Choroid plexus epithelial cell (primary cell): ENCODE measurements at places on chromosomes 6 and 20.
A peak's percentile ranks its signal among the peaks of the same experiment; 100 is the strongest.

DNA sequence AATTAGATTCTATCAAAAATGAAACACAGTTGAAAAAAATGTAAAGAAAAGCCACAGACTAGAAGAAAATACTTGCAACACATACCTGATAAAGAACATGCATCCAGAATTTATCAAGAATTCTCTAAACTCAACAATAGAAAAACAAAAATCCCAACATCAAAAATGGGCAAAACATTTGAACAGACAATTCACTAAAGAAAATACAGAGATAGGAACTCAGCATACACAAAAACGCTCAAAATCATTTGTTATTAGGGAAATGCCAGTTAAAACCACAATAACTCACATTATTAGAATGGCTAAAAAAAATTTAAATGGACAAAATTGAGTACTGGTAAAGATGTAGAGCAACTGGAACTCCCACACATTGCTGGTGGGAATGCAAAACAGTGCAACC, 311.0 kb upstream of the PRDM1 start:
- DNase-seq, result no peak

DNA sequence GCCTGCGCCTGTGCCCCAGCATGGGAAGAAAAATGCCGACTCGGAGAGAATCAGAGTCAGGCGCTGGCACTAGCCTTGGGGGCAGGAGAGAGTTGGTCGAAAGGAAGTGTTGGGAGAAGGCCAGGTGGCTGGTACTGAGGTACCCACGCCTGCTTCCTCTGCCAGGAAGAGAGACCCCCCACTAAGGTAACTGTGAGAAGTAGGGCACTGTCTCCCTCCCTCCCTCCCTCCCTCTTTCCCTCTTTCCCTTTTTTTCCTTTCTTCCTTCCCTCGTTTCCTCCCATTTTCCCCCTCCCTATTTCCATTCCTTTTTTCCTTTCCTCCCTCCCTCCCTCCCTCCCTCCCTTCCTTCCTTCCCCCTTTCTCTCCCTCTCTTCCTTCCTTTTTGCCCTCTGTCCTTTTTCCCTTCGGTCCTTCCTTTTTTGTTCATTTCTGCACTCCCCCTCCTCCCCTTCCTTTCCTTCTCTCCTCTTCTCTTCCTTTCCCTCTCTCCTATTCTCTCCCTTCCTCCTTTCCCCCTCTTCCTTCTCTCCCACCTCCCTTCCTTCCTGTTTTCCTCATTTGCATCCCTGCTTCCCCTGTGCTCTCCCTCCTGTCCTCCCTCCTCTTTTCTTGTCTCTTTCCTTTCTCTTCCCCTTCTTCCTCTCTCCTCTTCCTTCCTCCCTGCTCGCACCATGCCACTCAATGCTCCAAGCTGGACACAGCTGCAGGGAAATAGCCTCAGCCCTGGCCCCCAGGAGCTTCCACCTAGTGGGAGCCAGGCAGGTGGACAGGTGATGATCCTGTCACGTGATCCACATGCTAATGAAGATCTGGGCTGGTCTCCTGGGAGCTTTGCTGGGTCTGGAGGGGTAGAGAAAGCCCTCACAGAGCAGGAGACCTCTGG, 148.0 kb downstream of the DHX35 start:
- no peak for DNase-seq

DNA sequence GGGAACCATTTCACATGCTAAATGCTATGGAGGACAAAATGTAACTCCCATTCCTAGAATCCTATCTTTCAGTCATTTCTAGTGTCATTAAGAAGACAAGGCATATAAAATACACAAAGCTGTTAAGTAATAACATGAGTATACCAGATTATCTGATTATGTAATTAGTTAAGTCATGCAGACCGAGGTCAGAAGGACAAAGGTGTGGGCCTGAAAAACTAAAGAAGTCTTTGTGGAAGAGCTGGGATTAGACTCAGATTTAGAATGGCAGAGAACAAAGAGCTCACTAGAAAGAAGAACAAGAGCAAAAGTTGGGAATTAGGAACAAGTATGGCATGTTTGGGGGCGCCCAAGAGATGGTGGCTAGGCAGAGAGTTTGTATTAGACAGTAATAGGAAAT, 37.0 kb downstream of the EFHC1 start:
- no peak for DNase-seq

GRCh38 chr6:110448846-110449540, 27.4 kb downstream of the SLC22A16 start:
- no peak for DNase-seq

DNA sequence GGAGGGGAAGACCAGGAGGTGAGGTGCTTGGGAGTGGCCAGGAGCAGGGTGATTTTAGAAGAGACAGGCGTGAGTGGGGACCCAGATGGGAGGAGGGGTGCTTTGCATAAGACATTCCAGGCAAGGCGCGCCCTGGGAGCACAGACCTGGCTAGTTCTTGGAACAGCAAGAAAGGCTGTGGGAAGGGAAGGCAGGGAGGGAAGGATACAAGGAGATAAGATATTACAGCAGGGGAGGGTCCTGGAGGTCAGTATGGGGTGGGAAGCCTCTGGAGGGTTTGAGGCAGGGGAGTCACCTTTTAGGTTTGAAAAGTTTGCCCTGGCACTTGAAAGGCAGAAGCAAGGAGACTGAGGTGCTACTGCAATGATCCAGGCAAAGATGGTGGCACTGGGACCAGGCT, 111.8 kb downstream of the ZDHHC14 start:
- no peak for DNase-seq

DNA sequence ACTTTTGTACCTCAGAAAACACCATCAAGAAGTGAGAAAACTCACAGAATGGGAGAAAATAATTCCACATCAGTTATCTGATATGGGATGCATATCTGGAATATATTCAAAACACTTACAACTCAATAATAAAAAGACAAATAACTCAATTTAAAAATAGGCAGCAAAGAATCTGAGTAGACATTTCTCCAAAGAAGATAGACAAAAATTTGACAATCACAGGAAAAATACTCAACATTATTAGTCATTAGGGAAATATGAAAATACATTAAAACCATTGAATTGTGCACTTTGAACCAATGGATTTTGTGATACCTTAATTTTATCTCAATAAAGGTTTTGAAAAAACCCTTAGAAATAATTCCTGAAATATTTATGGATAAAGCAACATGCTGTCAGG, 36.9 kb upstream of the STMND1 start:
- no peak for DNase-seq

DNA sequence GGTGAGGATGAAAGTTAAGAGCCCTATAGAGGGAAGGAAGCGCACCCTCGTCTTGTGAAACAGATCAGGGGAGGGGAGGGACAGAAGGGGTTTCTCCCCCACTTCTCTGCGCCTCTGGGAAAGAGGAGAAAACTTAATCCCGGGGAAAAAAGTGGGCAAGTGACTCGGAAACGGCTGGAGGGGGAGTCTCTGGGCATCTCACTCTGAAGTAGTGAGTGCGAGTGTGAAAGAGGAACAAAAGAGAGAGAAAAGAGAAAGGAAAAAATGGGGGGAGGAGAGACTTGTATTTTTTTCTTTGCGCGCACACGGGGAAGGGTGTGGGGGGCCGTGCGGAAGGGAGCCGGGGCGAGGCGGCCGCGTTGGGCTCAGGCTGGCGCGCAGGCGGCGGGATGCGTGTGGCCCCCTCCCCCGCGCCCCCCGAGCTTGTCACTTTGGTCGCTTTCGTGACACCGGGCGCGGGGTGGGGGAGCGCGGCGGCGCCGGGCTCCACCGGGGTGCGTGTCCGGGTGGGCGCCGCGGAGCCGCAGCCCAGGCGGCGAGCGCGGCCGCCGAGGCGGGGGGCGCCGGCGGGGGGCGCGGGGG, 454 bp downstream of the L3MBTL3 start:
- peak; percentile 25 for DNase-seq

GRCh38 chr20:56358070-56358469, 704 bp upstream of the FAM210B start:
- DNase-seq, result no peak

- no peak for DNase-seq
Observed at GRCh38 chr20:8386991-8387390, 254.9 kb downstream of the PLCB1 start.

DNA sequence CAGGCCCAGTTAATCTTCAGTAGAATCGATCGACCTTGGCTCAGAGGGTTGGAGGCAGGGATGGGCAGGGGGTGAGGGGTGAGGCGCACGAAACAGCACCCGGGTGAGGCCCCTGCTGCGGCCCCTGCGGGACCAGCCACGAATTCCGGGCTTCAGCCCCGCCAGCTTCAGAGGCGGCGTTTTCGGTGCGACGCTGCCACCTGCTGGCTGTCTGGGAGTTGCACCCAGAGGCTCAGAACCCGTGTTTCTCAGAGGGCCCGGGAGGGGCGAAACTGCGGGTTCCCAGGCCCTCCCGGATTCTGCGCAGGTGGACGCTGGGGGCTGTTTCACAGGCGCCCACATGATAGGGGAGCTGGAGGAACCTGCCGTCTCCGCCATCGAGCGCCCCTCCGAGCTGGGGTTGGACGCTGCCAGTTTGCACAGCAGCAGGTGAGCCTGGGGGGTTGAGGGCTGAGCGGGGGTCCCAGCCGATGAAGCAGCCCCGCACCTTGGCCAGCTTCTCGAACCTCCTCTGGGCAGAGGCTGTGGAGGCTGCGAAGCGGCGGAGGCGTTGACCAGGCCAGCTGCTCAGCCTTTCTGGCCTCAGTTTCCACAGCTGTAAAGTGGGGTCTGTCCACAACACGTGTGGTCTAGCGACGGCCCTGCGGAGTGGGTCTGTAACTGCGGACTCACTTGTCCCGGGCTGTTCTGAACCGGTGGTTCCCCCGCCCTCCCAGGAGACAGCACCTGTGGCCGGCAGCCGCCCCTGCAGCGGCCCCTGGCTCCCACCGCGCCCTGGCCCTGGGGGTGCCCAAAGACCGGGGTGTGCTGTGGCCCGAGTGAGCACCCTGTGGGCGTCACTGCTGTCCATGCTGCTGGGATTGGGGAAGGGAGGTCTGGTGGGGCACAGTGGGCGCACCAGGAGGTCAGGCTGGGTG, 2.5 kb upstream of the BHLHE23 start:
- peak; percentile 58 for DNase-seq

- peak; percentile 68 for DNase-seq
Observed at GRCh38 chr6:2124260-2124709, 121.1 kb downstream of the GMDS start.

- peak; percentile 90 for DNase-seq
Observed at GRCh38 chr6:80425089-80425823, 318.8 kb downstream of the BCKDHB start.

DNA sequence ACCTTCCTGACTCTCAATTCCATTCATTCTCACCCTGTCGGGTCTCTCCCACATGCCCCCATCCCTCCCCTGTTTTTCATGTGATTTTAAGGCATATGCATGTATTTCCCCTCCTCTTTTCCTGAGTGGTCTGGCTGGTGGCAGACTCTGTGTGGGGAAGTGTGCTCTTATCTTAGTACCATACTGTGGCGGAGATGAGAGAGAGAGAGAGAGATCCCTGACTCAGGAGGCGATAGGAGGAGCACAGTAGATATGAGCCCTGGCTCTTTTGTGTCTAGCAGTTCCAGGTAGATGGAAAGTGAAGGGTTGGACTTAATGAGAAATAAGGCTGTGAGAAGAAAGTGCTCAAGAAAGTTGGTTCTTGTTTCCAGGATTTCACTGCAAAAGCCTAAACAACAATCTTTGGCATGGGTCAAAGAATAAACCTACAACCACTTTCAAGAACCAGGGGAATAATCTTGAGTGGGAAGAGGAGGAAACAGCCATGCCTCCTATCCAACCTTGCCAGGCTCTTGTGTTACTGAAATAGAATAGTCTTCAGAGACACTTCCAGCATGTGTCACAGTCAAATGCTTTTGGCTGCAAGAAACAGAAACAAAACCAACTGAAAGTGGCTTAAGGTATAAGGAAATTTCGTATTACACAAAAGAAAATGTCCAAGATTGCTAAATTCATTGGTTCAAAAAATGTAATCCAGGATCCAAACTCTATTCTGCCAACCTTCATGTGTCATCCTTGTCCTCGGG, 123.8 kb upstream of the MYLIP start:
- no peak for DNase-seq

DNA sequence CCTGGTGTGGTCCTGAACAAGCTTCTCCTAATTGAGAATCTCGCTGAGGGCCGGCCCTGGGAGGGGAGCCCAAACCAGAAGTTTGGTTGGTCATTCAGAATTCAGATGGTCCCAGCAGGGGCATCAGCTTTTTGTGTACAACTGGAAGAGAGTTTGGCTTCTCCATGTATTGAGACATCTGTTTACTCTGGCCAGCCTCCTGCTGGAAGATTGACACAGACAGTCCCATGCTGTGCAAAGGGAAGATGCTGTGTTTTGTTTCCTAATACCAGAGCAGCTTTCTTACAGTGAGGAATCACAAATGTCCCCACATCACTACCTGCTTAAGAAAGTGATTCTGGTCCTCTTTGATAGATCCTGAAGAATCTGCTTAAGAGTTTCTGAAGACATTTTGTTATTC, 97.8 kb downstream of the PLEKHG1 start:
- DNase-seq, result peak; percentile 58

DNA sequence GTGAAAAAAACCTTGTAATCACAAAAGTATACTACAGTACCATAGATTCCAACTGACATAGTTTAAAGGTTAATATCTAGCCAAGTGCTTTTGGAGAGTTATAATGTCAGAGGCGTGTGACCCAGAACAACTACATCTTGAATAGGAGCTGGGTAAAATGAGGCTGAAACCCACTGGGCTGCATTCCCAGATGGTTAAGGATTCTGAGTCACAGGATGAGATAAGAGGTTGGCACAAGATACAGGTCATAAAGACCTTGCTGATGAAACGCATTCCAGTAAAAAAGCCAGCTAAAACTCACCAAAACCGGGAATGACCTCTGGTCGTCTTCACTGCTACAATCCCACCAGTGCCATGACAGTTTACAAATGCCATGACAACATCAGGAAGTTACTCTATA, 22.4 kb upstream of the KIAA0408 start:
- peak; percentile 50 for DNase-seq

GRCh38 chr20:43751167-43752050, 24.6 kb upstream of the GTSF1L start:
- peak; percentile 92 for DNase-seq

GRCh38 chr6:40427196-40427595, 160.0 kb downstream of the LRFN2 start:
- DNase-seq, result no peak

DNA sequence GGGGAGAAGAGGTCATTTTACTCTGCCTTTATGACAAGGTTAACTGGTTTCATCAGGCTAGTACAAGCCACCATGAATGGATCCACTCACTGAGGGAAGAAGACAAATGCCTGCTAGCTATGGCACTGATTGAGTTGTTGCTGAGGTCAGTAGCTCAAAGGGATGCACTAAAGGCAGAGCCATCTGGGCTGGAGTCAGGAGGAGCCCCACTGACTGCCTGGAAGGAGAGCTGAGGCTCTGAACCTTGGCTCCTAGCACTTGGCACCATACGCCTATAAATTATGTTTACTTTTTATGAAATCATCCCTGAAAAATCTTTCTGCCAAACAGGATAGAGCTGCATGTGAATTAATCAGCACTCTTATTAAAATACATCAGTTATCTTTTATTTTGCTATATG, 104.6 kb downstream of the DTD1 start:
- DNase-seq, result no peak

GRCh38 chr6:158211273-158212055, 43.3 kb downstream of the GTF2H5 start:
- peak; percentile 33 for DNase-seq

GRCh38 chr20:41424546-41424945, 57.9 kb upstream of the EMILIN3 start:
- no peak for DNase-seq

- DNase-seq, result no peak
Observed at GRCh38 chr6:168182908-168183612, 104.0 kb upstream of the FRMD1 start.

GRCh38 chr20:2465100-2465499, 5.5 kb downstream of the SNRPB start:
- no peak for DNase-seq

- DNase-seq, result no peak
Observed at GRCh38 chr6:167833396-167833763, 6.7 kb downstream of the AFDN start.

GRCh38 chr20:50516935-50517816, 7.0 kb downstream of the PTPN1 start:
- DNase-seq, result no peak
